Fibroblast of skin of right biceps (primary cell): ENCODE measurements at places on chromosomes 7 and 10.

DNA sequence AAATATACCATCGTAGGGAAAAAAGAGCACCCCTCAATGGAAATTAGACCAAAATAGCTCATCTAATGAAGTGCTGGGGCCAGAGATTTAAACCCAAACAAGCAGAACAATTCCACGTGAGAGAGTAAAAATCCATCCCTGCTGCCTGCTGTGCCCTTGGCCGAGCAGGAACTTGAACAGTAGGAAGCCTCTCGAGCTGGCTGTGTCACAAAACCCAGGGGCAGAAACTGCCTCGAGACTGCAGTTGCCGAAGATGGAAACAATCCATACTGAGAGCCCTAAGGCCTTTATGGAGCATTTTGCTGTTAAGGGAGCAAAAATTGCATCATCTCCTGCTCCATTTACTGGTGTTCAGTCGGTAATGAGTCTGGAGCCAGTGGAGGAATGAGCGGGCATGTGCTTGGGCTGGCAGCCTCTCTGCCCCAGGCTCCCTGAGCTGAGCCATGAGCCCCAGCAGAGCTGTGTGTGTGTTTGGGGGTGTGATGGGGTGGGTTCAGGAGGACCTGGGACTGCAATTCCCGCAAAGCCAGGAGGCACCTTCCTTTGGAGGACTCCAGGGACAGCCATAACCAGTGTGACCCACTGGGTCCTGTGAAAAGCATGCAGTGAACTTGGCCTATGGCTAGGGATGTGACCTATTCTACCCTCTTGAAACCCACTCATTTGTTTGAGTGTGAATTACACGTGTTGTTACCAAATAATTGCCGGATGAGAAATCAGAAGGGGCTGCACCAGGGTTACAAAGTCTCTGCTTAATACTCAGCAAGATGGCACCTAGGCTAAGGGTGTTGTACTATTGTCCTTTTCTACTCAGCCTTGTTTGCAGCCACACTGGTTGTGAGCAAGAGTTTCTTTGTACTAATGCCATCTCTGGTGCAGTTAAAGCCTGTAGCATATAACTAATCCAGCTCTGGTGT lies 58.3 kb downstream of the CDHR3 start:
- no peak for DNase-seq

GRCh38 chr10:62131724-62132123 lies 136.9 kb downstream of the RTKN2 start:
- no peak for DNase-seq

DNA sequence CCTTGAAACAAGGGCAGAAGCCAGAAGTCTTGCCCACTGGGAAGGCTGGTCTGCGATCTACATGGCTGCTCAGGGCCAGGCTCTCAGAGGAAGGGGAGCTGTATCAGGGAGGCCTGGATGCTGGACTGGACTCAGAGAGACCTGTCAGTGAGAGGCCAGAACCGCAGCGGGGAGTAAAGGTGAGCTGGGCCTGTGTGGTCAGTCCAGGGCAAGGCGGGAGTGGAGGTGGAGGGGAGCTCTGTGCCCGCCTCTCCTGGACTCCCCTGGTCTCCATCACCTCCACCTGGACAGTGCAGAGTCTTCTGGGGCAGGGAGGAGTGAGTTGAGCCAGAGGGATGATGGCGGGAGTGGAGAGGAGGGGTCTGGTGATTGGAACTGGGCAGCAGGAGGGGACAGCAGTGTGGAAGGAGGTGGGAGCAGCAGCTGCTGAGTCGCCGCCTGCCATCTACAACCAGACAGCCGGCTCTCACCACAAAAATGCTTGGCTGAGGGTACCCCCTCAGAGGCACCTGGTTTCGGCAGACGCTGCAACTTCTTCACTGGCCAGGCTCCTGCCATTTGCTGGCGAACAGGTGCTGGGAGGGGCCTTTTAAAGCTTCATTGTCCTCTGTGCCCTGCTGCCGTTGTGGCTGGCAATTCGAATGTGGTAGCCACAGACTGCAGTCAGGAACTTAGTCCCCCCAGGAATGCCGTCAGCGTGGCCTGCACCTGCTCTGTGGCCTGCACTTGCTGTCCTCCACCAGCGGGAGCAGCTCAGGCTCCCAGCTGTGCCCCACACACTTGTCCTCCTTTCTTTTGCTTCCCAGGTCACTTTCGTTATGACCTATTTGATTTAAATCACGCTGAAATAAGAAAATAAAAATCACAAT lies 3.5 kb downstream of the RASSF4 start:
- no peak for DNase-seq

DNA sequence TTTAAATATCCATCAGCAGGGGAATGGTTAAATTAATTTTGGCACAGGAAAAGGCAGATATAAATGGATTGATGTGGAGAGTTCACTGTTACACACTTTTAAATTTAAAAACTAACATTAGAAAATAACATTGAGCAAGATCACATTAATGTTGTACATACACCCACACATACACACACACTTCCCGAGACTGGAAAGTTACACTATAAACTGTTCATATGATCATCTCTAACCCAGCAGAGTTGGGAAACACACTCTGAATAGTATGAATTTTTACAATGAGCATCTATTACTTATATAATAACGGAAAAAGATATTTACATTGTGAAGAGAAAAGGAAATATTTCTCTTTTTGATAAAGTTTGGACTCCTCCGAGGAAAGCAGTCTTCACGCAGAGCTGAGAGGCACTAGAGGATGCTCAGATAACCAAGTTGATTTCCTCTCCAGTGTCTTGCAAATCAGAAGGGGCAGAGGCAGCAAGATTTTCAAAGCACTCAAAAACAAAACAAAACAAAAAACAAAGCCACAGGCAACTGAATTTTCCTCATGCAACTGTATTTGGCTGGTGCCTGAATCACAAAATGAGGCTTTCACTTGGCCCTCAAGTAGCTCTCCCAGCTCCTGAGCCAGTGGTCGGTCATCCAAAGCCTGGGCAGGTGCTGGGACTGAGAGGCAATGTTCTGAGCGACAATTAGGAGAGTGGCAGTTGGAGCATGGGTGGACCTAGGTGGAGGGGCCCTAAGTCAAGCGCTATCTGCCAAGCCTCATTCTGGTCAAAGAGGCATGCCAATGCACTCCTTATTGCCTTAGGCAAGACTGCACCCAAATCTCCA lies 10.5 kb upstream of the GATAD1 start:
- DNase-seq: no peak

GRCh38 chr10:56874950-56875349 lies 513.9 kb upstream of the ZWINT start:
- DNase-seq: no peak

DNA sequence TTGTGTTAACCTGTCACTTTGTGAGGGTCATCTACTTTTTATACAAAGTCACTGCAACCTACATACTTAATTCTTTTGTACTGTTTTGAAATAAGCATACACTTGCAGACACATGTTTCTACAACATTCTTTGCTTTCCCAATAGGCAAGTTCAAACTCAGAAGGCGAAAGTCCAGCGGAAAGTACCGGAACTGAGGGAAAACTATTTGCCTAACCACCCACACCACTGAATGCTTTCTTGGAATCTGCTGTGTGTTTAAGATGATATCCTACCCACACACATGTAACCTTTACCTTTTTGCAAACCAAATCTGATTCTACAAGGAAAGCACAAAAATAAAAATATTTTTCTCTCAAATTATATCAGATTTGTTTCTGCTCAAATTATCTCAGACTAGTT lies 139.4 kb upstream of the AGR3 start:
- no peak for DNase-seq

GRCh38 chr10:13809427-13809826 lies 222.7 kb downstream of the PRPF18 start:
- DNase-seq: no peak

GRCh38 chr7:131045526-131045925 lies 282.1 kb upstream of the MKLN1 start:
- DNase-seq: no peak

DNA sequence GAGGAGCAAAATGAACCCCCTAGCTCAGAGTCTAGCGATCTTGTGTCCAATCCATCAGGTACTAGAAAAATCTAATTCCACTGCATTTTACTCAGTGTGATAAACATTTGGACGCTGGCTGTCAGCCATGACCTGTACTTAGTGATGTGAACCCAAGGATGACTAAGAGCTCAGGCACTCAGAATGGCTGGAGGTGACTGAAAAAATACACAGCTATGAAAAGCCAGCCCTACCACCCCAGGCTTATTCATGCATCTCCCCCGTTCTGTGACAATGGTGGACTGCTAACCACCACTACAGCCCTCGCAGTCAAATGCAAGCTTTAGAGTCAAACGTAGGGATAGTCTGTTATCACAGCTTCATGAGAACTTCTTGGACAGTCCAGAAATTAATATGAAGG lies 14.9 kb downstream of the AFAP1L2 start:
- DNase-seq: peak; percentile 45

DNA sequence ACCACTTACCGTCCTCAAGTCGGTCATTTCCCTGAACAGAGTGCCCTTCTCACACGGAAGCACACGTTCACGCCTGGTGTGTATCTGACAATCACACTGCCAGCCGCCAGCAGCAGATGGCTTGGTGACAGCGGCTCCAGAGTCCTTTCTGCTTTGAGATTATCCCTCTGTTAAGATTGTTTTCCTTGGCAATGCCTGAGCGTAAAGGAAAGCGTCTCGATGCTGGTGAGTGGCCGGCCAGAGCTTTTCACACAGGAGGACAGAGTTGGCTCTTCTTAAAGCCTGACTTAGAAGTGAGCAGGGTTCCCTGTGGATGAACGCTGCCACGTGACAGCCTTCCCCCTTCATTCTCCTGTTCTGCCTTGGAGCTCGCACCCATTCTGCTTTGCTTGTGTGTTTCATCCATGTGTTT lies 22.1 kb upstream of the PRKAR1B start:
- no peak for DNase-seq

- DNase-seq: no peak
Observed at GRCh38 chr10:70834441-70835151, 18.8 kb downstream of the SGPL1 start.

DNA sequence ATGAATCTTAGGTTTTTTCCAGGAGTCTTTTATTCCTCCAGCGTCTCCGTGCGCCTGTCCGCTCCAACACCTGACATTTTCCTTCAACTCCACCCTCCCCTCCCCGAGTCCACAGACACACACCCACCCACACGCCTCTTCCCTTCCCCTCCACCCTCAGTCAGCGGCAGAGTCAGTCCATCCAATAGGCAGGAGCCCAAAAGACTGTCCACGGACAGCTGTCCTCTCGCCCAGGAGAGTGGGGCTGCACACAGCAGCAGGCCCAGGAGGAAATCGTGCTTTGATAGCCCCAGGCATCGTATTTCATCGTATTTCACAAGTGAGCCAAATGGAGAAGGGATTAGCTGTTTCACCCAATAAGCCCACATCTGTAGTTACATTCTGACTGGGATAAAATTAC lies 285.1 kb downstream of the ZEB1 start:
- no peak for DNase-seq
